Common myeloid progenitor, CD34-positive (primary cell): ENCODE measurements at places on chromosomes 1 and 21.

DNA sequence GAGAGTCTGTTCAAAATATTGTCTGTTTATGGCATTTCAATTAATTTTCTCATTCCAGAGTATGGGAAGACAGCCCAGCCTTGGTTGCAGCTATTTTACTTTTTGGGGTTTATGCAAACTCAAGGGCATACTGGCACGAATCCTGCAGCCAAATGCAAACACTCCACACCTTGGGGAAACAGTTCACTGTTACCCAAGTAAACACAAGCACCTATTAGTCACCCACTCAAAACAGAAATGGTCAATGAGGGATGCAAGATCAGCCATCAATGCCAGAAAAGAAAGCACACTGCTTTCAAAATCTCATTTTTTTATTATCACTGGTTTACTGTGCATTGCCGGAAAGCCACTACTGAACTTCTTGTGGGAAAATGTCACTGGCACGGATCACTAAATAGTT is 170.6 kb downstream of the RUNX1 start:
- DNase-seq = no peak

- no peak for DNase-seq
Observed at GRCh38 chr1:200373811-200374231, 36.0 kb downstream of the ZNF281 start.

- peak; percentile 53 for DNase-seq
Observed at GRCh38 chr1:204288021-204288588, 71.6 kb downstream of the PLEKHA6 start.

DNA sequence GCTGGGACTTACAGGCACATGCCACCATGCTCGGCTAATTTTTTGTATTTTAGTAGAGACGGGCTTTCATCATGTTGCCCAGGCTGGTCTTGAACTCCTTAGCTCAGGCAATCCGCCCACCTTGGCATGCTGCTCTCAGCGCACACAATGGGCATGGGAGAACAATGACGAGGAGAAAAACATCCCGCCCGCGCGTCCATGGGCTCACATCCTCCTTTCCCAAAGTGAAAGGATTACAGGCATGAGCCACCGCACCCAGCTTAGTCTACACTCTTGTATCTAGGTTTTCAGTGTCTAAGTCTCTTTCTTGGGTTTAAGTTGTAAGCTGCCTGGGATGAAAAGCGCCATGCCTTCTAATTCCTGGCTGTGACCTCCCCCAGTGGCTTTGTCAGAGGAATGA is 37.9 kb downstream of the CDK18 start:
- no peak for DNase-seq

DNA sequence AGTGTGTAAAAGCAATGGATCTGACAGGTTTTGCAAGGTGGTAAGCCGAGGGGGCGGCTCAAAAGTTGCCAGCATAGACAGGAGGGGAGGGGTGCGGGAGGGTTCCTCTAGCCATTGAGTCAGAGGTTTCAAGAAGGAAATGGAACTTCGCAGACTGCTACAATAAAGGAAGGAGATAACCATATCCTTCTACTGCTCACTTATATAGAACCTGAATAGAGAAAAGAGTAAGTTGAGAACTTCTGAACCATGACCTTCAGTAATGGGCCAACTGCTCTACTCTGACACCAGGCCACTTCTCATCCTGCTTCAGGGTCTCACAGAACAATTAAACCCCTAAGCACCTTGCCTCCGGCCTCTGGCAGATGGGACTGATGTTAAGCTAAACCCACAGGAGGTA is 26.3 kb upstream of the BCAR3 start:
- DNase-seq = no peak

DNA sequence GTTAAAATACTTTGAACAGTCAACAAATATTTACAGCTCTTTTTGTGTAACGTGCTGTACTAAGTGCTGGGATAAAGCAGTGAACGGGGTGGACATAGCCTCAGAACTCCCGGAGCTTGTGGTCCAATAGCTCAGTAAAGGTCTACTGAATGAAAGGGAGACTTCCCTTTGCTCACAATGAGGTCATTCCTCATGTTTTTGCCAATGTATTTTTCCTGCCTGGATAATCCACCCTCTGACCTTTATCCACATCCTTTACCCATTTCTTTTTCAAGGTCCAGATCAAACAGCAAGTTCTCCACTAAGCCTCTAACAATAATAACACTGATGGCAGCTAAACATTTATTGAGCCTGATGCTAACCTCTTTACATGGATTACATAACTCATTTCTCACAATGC is 55.9 kb downstream of the LEPR start:
- no peak for DNase-seq

DNA sequence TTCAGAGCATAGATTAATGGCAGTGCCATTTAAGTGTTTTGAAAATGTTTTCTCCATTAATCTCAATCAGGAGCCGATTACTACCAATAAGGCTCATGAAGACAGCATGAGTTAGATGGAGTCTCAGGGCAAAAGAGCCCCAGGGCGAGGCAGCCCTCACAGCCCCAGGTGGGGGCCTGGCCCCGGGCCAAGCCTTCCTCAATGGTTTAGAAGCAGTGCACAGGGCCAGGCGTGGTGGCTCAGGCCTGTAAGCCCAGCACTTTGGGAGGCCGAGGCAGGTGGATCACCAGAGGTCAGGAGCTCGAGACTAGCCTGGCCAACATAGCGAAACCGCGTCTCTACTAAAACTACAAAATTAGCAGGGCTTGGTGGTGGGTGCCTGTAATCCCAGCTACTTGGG is 348.1 kb upstream of the VAMP3 start:
- DNase-seq = no peak

DNA sequence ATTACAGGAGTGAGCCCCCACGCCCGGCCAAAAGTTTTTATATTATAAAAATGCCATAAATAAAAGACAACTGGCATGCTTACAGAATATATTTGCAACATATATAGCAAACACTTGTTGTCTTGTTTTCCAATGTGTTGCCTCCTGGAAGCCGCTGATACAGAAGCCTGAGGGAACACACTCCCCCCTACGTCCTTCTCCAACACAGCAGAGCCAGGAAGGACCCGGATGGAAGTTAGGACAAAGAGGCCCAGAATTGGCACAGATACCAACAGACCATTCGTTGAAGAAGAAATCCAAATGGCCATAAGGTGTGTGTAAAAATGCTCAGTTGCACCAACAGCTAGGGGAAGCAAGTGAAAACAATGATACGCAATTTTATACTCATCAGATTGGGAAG is 1.3 kb upstream of the PLA2G5 start:
- no peak for DNase-seq

GRCh38 chr1:23483321-23484252 is at the start of gene ASAP3:
Gene ASAP3 (minus strand): TSS chr1:23484179. CDS start chr1:23484133, 46 bp downstream.
- peak; percentile 71 for DNase-seq

DNA sequence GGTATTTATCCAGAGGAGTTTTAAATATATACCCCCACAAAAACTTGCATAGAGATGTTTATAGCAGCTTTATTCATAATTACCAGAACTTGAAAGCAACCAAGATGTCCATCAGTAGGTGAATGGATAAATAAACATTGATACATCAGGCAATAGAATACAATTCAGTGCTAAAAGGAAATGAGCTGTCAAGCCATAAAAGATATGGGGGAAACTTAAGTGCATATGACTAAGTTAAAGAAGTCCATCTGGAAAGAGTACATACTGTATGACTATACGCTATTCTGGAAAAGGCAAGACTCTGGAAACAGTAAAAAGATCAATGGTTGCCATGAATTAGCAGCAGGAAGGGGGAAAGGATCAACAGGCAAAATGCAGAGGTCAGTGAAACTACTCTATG is 366.7 kb downstream of the HHIPL2 start:
- no peak for DNase-seq

GRCh38 chr1:7497107-7497637 is 273.9 kb upstream of the VAMP3 start:
- DNase-seq = no peak

DNA sequence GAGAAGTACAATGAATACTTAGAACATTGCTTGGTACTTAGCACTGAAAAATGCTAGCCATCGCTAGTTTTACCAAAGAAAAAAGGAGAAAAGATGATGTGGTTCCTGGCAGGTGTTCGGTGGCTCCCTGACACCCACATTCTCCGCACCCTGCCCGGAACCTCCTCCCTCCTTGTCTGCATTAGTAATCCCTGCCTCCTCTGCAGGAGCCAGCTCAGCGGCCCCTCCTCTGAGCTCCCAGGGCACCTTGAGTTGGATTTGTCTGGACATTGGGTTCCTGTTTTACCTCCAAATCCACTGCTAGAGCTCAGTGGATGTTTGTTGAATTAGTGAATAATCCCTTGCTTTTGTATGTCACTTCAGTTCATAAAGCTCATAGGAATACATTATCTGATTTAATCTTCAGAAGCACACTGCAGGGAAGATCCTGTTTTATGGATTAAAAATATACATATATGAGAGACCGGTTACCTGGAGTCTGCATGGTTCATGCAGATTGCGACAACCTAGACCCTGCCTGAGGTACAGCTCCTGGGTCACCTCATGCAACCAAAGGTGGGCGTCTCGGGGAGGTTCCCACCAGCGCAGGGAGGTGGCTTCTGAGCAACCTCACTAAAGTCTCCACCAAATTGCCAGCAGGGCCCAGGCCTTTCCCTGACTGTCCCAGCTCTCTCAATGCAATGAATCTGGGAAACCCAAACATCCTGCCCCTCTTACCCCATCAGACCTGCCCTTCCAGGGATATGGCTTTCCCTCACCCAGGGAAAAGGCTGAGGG is 24.2 kb downstream of the PCAT6 start:
- no peak for DNase-seq

DNA sequence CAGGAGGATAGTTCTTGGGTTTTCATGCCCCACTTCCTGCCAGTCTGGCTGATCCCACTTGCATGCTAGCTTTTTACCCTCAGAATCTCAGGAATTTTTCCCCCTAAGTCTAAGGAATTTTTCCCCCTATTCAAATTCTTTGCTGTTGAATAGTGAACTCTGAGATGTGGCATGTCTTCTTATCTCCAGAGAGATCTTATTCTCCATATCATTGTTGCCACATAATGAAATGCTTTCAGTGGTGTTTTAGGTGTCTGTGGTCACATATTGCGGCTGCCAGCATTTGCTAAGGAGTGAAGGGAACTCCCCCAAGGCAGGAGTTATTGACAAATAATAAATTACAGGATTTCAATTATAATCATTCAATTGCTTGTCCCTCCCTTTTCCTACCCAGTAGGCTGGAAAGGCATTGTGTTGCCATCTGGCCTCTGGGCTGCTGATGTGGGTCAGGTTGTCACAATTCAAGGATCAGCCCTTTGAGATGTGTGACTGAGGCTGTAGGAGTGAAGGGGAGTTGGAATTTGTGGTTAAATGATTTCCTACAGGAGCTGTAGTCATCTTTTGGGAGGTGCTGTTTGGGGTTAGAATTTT is 3.9 kb upstream of the FLG start:
- no peak for DNase-seq

DNA sequence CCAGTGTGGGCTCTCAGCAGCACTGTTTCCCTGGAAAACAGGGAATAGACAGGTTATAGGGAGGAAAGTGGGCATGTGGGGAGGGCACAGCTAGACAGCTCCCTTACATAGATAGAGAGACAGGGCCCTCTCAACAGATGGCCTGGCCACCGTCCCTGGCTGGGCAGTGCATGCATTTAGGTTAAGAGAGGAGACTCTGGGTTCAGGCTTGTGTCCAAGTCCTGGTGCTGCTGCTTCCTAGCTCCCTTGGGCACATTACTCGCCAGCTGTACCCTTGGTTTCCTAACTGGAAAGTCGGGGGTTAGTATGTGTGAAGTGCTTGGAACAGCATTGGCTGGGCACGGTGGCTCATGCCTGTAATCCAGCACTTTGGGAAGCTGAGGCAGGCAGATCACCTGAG is 9.1 kb downstream of the PLOD1 start:
- no peak for DNase-seq

- no peak for DNase-seq
Observed at GRCh38 chr1:168468822-168469221, 75.0 kb downstream of the XCL2 start.

DNA sequence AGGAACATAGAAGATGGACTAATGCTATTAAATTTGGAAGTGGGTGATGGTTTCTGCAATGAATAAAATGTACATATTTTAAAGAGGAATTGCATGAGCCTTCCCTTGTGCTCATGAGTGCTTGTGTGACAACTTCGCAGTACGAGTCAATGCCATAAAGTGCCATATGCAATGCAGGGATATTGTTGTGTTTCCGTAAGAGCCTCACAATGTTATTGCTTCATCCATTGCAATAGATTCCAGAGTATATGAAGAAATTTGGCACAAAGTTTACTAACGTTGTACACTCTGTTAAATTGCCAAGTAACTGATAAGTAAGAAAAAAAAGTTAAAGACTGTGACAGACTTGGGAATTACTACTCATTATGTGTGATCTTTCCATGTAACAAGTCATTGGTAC is 22.3 kb downstream of the BTG3 start:
- DNase-seq = no peak

DNA sequence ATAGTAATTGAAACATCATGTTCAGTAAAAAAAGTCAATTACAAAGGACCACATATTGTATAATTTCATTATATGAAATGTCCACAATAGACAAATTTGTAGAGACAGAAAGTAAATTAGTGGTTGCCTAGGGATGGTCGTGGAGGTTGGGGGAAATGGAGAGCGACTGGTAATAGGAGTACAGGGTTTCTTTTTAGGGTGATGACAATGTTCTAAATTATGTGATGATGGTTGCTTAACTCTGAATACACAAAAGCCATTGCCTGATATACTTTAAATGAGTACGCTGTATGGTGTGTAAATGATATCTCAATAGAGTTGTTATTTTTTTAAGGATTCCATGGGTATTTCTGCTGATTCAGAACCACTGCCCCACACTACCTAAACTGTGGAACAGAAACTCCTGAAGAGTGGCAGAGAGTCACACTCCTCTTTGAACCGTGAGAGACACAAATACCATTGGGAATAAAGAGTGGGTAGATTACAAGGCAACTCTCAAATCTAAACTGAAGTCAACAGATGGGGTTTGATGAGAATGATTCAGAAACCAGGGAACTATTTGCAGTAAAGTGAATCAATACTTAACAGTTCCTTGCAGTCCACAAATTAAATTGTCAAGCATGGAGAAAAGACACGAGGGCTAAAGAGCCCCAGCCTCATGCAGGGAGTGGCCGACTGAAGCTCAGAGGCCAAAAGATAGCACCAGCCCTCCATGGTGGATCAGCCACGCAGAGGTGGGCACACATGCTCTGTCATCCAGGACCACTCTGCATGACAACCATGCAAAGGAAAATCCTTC is 118.0 kb downstream of the CAPN8 start:
- no peak for DNase-seq

DNA sequence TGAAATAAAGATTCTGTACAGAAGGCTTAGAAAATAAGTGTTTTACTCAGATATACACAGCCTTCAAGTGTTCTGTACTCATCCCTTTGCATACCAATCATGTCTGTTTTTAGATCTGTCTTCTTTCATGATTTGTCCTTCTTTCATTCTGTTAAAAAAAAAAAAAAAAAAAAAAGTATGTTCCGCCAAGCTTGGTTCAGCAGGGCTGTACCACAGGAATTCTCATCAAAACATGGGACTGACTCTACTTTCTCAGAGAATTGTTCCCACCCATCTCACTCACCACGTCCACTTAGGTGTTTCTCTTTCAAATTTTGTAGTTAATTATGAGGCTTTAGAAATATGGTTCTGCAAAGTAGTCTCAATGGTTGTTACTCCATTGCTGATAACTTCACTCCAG is 119.0 kb downstream of the AK5 start:
- no peak for DNase-seq
